ENCODE measurements at places on chromosomes 5 and 9.

- no peak for DNase-seq
These were observed 141.8 kb downstream of the MUSK start for GRCh38 chr9:110810262-110810976.

DNA sequence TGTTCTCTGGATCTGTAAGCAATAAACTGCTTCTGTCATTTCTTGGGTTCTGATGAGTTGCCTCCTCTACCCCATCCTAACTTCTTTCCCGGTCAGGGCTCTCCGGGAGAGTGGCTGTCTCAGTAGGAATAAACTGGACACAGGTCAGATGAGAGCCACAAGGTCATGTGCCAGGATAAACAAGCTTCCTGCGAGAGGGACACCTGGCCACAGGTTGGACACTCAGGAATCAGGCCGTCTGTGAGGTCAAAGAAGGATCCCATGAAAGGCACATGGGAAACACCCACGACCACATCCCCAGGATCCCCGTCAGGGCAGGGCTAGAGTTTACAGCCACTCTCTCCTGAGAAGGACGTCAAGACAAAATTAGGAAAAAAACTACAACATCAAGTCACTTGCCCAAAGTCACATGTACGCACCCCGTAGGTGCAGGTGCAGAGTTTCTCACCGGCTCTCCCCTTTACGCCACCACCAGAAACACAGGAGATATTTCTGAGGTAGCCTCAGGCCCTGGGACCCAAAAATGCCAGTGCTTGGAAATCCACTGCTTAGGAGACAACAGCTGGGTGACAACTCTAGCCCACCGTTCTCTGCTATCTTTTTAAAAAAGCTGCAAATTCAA, 28.7 kb downstream of the CCT5 start:
- no peak for DNase-seq

GRCh38 chr9:8845376-8845775, 1045.8 kb upstream of the DMAC1 start:
- DNase-seq: no peak

DNA sequence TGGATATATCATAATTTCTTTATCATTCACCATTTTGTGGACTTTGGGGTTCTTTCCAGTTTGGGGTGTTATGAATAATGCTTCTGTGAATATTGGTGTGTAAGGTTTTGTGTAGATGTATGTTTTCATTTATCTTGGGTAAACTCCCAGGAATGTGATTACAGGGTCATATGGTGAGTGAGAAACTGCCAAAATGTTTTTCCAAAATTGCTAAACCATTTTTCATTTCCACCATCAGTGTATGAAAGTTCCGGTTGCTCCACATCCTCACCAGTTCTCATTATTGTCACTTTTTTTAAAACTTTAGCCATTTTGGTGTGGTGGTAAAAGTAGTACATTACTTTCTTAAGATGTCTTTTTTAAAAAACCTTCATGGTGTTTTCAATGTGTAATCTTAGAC, 152.9 kb downstream of the NIPBL start:
- DNase-seq: no peak

- DNase-seq: no peak
These were observed 87.4 kb upstream of the PAPPA start for GRCh38 chr9:116066221-116066620.

DNA sequence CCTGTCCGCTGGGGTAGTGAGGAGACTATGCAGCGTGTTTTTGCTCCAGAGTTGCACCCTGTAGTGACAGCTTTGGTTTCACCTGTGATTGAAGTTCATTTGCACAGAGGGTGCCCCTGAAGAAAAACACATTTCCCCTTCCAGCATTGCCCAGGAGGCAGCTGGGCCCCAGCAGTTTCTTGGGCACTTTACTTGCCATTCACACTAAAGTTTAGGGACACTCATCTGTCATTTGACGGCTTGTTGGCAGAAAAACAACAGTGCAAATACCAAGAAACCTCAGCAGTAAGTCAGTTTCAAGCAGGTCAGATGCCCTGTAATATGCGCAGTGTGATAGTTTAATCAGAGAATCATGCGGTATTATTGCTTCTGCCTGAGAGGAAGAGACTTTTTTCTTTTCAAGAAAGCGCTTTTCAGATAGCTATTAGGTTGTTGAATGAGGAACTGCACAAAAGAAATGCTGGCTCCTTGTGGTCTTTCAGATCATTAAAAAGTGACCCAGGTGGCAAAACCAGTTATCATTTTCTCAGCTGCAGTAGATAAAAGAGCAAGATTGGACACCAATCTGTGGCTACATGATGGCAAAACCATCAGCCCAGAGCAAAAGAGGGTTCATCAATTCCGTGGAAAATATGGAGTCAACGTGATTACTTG, 136.2 kb upstream of the PUM3 start:
- no peak for DNase-seq

GRCh38 chr5:103962023-103962422, 399.4 kb upstream of the NUDT12 start:
- DNase-seq: no peak

DNA sequence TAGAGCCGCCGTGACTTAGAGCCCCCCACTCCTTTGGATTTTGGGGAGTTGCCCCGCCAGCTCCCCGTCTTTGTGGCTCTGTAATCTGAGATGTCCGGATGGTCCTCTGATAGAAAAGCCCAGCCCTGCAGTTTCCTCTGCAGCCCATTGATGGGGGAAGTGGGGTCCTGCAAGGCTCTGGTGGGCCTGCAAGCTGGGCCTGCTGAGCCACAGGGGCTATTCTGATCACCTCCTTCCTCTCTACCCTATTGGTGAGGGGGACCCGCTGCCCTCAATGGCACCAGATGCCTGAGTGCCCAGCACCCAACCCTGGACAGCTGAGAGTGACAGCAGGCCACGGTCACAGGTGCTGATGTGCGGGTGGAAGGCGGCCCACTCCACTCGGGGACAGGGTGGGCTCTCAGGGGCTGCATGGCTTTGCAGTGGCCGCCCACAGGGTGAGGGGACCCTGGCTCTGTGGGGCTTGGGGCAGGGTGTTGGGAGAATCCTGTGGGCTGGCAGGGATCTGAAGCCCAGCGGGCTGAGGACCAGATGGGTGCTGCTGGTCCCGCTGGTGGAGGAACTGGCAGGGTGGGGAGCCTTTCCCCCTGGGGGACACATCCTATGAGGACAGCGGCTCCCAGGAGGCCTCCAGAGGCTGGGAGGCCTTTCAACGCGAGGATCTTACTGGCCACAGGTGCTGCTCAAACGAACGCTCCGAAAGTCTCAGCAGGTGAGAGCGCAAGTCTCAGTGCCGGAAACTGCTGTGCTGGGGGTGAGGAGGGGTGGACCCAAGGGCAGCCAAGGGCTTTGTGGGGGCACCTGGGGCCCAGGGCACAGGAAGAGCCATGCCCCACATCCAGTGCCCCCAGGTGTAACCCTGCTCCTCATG, 30.0 kb upstream of the LPCAT1 start:
- no peak for DNase-seq

DNA sequence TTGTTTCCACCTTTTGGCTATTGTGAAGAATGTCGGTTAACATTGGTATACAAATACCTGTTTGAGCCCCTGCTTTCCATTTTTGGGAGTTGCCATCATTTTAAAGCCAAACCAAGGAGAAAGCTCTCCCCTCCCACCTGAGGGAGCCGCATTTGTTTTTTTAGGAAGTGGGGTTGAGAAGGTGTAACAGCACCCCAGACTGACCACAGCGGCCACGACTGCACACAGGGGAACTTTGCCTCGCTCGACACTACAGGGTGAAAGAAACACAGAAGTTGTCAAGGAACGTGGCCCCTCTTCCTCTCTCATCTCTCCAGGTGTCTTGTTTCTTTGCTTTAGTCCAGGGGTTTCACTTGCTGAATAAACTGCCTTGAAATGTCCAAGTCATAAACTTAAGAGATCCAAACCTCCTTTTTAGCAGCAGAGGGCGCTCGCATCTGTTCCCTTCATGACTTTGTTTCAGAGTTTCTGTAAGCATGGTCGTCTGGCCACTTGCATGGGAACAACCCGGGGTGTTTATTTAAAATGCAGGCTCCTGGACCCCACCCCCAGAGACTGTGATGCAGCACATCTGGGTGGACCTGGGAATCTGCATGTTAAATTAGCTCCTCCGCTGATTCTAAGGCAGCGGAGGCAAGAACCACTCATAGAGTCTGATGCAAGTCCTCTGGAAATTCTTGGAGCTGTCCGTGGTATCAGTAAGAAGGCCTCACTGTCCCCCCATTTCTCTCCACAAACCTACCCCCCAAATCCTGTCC, 2.1 kb upstream of the TTLL11 start:
- peak; percentile 42 for DNase-seq
